GM18507 (cell line): ENCODE measurements at places on chromosomes 7 and 10.

GRCh38 chr7:25521236-25521635 is 292.9 kb upstream of the NPVF start:
- DNase-seq, result no peak

DNA sequence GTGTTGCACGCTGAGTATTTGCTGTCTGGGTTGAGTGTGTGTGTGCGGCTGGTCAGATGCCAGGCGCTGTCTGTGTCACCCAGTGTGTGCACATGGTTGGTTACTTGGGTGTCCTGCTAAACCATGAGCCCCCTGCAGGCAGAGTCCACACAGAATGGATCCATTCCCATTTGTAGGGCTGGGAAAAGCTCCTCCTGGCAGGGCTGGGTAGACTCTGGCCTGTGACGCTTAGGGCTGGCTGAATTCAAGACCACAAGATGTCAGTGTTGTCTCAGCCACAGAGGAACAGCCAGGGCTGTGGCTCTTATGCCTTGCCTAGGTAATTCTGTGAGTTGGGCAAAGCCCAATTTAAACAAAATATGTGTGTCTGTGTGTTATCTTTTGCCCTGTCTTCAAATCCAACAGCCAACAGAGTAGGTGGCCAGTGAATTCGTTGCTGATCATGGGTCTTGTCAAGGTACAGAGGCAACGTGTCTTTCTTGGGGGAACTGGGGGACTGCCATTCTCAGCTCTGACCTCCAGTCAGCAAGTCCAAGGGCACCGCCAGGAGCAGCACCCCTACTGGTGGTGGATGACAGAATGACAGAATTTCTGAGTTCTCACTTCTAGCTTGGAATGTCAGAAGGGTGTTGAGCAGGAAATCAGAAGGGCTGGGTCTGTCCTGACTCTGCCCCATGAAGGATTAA is 285.1 kb downstream of the CCSER2 start:
- no peak for DNase-seq

- DNase-seq, result no peak
These were observed 660.2 kb upstream of the IGFBP3 start for GRCh38 chr7:46581268-46581667.

DNA sequence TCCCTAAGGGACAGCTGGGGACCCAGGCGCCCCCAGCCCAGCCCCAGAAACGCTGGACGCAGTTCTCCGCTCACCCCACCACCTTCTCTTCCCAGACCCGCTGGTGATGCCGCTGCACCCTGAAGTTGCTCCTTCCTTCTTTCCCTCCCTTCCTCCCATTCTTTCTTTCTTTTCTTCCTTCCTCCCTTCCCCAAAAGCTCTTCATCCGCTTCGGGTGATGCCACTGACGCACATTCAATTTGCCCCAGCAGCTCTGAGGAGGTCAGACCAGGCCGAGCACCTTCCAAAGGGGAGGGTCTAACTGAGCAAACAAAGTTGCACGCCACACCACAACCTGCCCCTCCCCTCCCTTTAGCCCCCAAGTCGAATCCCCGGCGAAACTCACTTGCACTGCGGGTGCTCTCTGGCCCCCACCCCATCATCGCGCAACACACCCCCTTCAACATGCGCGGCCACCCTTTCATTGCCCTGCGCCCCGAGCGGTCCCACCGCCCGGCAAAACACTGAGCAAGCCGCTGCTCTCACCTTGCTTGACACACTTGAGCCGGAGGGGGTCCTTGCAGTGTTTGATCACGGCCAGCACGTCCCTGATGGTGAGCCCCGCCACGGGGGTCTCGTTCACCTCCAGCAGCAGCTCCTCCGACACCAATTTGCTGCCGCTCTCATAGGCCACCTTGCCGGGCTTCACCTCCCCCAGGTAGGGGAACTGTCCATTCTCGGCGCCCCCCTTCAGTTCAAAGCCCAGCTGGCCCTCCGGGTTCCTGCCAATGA is 787 bp downstream of the MAGI2 start:
- no peak for DNase-seq

DNA sequence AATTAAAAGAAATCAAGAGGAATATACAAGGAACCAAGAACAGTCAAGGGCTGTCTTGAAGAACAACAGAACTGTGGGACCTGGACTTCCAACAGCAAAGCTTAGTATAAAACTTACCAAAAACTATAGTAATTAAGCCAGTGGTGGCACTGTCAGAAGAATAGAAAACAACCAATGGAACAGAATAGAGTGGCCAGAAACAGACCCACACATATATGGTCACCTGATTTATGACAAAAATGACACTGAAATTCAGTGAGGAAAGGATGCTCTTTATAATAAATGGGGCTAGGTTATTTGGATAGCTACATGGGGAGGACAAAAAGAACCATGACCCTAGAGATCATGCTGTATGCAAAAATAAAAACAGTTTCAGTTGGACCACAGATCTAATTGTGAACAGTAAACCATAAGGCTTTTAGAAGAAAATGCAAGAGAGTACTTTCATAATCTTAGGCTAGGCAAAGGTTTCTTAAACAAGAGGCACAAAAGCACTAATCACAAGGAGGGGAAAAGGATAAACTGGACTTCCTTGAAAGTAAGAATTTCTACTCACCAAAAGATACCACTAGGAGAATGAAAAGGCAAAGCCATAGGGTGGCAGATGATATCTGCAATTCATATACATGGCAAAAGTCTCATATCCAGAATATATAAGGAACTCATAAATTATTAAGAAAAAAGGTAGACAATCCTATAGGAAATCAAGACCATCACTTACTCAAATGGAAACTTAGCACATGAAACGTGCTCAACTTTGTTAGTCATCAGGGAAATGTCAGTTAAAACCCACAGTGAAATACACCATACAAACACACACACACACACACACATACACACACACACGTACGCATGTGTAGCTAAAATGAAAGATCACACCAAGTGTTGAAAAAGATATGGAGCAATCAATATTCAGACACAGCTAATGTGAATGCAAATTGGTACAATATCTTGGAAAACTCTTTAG is 20.8 kb downstream of the HYCC1 start:
- DNase-seq, result no peak

GRCh38 chr10:4851846-4852245 is 25.8 kb downstream of the AKR1E2 start:
- no peak for DNase-seq

DNA sequence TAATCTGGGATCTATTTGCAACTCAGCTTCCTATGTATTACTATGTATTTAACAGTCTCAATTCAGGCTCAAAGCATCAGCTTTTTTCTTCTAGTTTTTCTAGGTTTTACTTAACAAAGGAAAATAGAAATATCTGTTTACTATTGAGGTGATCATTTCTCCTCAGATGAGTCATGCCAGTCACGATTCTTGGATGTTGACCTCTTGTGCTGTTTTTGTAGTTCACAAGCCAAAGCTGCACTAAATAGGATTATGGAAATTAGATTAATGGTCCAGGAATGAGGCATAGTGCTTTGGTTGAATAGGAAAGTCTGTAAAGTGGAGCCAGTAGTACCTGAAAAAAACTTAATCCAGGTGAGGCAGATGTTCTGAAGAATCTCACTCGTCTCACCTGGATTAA is 198.3 kb upstream of the KAT6B start:
- DNase-seq, result no peak

- no peak for DNase-seq
These were observed 105.2 kb upstream of the MGMT start for GRCh38 chr10:129361676-129362376.

DNA sequence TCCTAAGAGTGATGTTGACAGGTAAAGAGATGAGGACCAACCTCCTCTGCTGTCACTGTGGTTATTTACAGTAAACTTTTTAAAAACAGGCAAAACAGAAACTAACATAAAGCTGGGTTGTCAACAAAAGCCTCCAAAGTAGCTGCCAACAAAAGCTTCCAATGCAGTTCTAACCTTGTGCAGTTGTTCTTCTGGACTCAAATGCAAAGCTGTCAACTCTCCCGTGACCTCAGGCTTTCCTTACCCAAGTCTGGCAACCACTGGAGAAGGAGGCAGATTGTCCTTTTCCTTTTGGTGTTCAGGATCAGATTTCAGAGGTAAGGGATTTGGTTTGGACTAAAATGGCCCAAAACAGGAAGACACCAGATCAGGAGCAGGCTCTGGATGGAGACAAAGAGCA is 63.1 kb downstream of the DLG5 start:
- DNase-seq, result no peak

DNA sequence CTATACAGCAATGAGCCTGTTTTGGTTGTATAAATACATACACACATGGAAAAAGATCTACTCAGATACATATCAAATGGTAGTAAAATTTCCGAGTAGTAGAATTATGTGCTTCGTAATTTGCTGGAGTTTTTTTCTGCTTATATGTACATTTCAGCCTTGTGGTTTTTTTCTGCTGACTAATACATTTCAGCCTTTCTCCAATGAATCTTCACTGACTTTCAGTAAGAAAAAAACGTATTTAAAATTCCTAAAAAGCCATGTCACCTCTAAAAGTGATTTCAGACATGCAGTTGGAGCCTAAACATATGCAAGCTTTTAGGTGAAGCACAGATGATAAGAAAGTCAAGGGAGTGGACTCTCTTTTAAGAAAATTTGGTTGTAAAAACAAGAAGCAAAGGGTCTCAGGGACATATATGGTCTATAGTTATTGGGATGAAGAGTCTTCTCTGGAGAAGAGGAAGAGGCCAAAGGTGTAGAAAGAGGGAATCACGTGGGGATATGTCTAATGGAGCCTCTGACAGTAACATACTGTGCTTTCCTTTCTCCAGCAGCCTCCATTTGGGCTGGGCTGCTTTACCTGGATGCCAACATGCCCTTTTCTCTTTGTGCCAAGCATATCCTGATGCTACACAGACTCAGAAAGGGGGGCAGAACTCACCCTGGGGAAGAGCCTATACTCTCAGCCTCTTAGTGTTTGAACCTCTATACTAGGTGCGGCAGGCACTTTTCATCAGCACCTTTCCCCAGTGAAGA is 2.4 kb downstream of the AMPH start:
- DNase-seq, result no peak

- no peak for DNase-seq
These were observed 561 bp downstream of the SHTN1 start for GRCh38 chr10:117004227-117005025.

- no peak for DNase-seq
These were observed 421.2 kb downstream of the IPMK start for GRCh38 chr10:57846307-57847065.
